Activated CD4-positive, alpha-beta T cell treated with anti-CD3 and anti-CD28 coated beads, Interleukin-2, amount 10 ng/mL, durations not matched to agents 7 days and 5 days (primary cell): ENCODE measurements at places on chromosomes 7 and 10. TPM values are rescaled to one million over a fixed set of nuclear protein-coding genes. Genes with fewer than 3 reads are reported as not detected.

DNA sequence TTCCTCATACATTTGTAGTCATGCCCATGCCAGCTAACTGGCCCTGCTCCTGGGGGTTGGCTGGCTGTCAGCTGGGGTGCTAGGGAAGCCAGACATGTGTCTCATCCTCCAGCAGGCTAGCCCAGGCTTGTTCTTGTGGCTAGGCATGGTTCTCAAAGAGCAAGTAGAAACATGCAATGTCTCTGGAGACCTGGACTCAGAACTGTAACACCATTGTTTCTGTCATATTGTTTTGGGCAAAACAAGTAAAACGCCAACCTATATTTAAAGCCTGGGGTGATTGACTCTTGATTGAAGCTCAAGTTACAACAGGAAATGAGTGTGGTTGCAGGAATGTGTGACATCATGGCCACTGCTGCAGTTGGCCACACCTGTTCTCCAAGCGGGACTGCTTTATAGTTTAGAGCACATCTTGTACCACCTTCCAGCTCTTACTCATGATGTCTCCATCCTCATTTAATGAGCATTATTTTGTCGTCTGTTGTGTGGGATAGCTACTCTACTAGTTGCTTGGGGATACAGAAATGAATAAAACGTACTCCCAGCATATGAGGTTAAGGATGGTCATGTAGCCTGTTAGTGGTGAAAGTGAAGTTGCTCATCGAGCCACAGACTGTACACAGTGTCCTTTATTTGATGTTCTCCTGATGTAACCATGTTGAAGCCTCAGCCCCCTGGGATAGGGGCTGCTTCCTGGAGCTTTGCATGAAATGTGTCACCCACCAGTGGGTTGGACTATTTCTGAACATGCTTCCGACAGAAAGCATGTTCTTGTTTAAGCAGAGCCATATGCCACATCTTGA, 168.4 kb downstream of the SORCS3 start:
- no peaks in the 10 kb centered on the region for H3K27me3 ChIP-seq
- no peak overlapping the region for H3K27ac ChIP-seq
- no peak overlapping the region for H3K4me3 ChIP-seq
- H3K4me1 ChIP-seq, result peaks cover 6% of the 10 kb centered on the region
- no peaks in the 10 kb centered on the region for H3K36me3 ChIP-seq

- H3K36me3 ChIP-seq, result no peaks in the 10 kb centered on the region
- no peaks in the 10 kb centered on the region for H3K27me3 ChIP-seq
- no peak overlapping the region for H3K27ac ChIP-seq
These were observed 16.2 kb downstream of the LDB3 start for GRCh38 chr10:86684331-86685097.

DNA sequence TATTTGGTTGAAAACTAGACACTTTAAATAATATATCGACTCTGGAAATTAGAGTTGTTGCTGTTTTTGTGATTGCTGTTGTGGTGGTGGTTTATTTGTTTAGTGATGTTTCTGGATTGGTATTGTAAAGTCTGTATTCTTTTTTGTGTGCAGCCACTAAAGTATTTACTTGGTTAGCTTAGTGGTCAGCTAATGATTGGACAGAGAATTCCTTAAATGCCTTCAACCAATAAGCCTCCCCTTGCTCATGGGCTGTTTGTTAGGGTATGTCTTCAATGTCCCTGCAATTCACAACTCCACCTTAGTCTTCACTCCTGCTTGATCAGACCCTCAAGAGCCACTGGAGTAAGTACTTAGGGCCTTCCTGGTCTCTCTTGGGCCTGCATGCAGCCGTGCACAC, 71.0 kb downstream of the PAXIP1 start:
- peaks cover 22% of the 10 kb centered on the region for H3K4me1 ChIP-seq
- peaks cover 23% of the 10 kb centered on the region for H3K36me3 ChIP-seq
- DNase-seq, result no peak
- no peak overlapping the region for H3K27ac ChIP-seq
- no peak overlapping the region for H3K4me3 ChIP-seq

DNA sequence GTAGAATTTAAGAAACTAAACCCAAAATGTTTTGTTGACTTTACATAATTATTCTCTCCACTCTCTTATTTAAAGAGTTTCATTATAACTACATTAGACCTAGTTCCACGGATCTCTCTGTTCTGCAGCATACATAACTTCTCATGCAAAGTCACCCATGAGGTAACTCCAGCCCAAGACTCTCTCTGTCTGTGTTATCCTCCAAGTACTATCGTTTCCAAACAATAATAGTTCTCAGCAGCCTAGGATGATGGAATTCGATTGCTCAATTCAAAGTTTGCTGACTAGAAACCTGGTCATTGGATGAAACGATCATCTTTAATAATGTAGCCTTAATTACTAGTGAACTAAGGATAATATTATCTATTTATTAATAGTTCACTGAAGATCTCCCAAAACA, 203.1 kb upstream of the PTN start:
- DNase-seq, result no peak
- no peaks in the 10 kb centered on the region for H3K27me3 ChIP-seq
- no peaks in the 10 kb centered on the region for H3K4me1 ChIP-seq
- no peaks in the 10 kb centered on the region for H3K36me3 ChIP-seq
- no peak overlapping the region for H3K27ac ChIP-seq

- DNase-seq, result no peak
- no peaks in the 10 kb centered on the region for H3K36me3 ChIP-seq
- no peak overlapping the region for H3K4me3 ChIP-seq
- no peak overlapping the region for H3K27ac ChIP-seq
- H3K27me3 ChIP-seq, result no peaks in the 10 kb centered on the region
These were observed 643.1 kb downstream of the PARD3 start for GRCh38 chr10:34171957-34172527.

- no peak overlapping the region for H3K27ac ChIP-seq
- DNase-seq, result no peak
- peaks cover 47% of the 10 kb centered on the region for H3K36me3 ChIP-seq
- no peaks in the 10 kb centered on the region for H3K27me3 ChIP-seq
These were observed 89.2 kb downstream of the RNF216 start for GRCh38 chr7:5692112-5692844.

GRCh38 chr10:44070282-44070681, 314.6 kb downstream of the CXCL12 start:
- no peak overlapping the region for H3K27ac ChIP-seq
- no peak overlapping the region for H3K4me3 ChIP-seq
- no peaks in the 10 kb centered on the region for H3K36me3 ChIP-seq
- H3K27me3 ChIP-seq, result peaks cover 11% of the 10 kb centered on the region
- no peak for DNase-seq
- H3K4me1 ChIP-seq, result no peaks in the 10 kb centered on the region

- no peak overlapping the region for H3K4me3 ChIP-seq
- H3K27me3 ChIP-seq, result no peaks in the 10 kb centered on the region
- no peak overlapping the region for H3K27ac ChIP-seq
- H3K36me3 ChIP-seq, result no peaks in the 10 kb centered on the region
- H3K4me1 ChIP-seq, result no peaks in the 10 kb centered on the region
- DNase-seq, result no peak
These were observed 11.3 kb downstream of the GRB10 start for GRCh38 chr7:50771120-50772002.

DNA sequence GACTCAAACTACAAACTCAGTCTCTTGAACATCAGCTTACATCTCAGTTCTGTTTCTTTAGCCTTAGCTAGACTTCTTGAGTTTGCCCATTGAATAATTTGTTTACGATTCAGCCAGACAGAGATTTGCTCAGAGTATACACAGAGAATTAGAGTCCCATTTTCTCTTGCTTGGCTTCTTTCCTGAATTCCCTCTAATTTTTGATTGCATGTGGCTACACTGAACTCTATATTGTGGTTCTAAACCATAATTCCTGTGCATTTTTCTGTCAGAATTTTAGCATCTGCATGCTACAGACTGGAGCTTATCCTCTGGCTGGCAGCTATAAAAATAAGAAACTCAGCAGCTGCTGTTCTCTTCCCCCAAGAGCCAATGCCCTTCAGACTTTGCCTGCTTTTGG, 354.9 kb downstream of the MDFIC start:
- H3K36me3 ChIP-seq, result no peaks in the 10 kb centered on the region
- H3K4me3 ChIP-seq, result no peak overlapping the region
- H3K27ac ChIP-seq, result no peak overlapping the region
- no peak for DNase-seq

GRCh38 chr10:4947635-4948596, 15.3 kb upstream of the AKR1C1 start:
- no peaks in the 10 kb centered on the region for H3K4me1 ChIP-seq
- no peak for DNase-seq
- no peaks in the 10 kb centered on the region for H3K27me3 ChIP-seq
- H3K4me3 ChIP-seq, result no peak overlapping the region

DNA sequence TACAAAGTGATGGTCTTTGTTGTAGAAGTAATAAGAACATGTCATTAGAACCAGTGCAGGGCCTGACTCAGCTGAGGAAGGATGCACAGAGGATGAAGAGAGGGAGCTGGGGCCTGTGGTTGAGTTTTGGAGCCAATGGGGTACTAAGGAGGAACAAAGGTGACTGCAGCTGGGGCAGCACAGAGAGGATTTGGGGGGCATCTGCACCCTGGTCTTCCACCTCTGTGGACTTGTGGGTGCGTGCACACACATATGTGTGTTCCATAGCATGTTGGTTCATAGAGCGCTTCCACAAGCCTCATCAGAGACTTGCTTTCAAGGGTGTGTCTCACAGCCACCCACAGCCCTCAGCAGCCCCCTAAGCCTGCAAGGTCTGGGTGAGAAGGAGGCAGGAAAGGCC, 650.3 kb upstream of the MGMT start:
- no peaks in the 10 kb centered on the region for H3K36me3 ChIP-seq
- no peak for DNase-seq
- H3K4me1 ChIP-seq, result no peaks in the 10 kb centered on the region
- H3K27me3 ChIP-seq, result no peaks in the 10 kb centered on the region
- H3K27ac ChIP-seq, result no peak overlapping the region

- no peak overlapping the region for H3K4me3 ChIP-seq
- no peaks in the 10 kb centered on the region for H3K36me3 ChIP-seq
- DNase-seq, result no peak
- no peak overlapping the region for H3K27ac ChIP-seq
- peaks cover 7% of the 10 kb centered on the region for H3K27me3 ChIP-seq
These were observed 27.9 kb downstream of the C7orf25 start for GRCh38 chr7:42883950-42884349.

DNA sequence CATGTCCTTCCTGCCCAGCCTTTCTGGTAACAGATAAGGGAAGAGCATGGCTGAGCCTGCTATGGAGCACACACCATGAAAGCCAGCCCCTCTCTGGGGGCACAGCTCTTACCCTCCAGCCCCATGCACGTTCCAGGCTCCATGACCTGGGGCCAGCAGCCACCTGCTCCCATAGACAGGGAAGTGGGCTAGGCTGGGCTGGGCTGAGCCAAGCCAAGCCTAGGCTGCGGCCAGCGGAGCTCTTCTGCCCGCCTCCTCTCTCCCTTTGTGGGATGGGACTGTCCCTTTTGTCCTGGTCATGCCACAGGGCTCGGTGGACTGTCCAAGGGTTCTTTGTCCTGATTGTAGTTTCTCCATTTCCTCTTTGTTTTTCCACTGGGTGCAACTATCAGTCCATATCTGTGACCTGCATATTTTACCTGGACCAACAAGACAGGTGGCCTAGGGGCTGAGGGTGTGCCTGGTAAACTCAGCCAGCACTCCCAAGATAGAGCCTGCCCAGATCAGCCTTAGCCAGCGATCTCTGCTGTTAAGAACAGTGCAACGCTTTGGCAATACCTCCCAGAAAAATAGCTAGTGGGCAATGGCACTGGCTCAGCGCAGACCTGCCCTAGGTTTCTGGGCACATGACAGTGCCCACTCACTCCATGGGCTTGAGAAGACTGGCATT, 97.2 kb upstream of the BTBD16 start:
- H3K4me1 ChIP-seq, result no peaks in the 10 kb centered on the region
- no peaks in the 10 kb centered on the region for H3K36me3 ChIP-seq
- H3K27me3 ChIP-seq, result peaks cover 12% of the 10 kb centered on the region

GRCh38 chr7:8379264-8379663, 54.1 kb upstream of the NXPH1 start:
- peaks cover 10% of the 10 kb centered on the region for H3K27me3 ChIP-seq
- no peak overlapping the region for H3K4me3 ChIP-seq
- no peak overlapping the region for H3K27ac ChIP-seq
- no peaks in the 10 kb centered on the region for H3K4me1 ChIP-seq
- no peaks in the 10 kb centered on the region for H3K36me3 ChIP-seq

GRCh38 chr10:43890124-43890523, 241.4 kb upstream of the ZNF32 start:
- H3K27me3 ChIP-seq, result peaks cover 32% of the 10 kb centered on the region
- no peaks in the 10 kb centered on the region for H3K4me1 ChIP-seq
- no peak overlapping the region for H3K4me3 ChIP-seq
- DNase-seq, result no peak
- no peak overlapping the region for H3K27ac ChIP-seq

DNA sequence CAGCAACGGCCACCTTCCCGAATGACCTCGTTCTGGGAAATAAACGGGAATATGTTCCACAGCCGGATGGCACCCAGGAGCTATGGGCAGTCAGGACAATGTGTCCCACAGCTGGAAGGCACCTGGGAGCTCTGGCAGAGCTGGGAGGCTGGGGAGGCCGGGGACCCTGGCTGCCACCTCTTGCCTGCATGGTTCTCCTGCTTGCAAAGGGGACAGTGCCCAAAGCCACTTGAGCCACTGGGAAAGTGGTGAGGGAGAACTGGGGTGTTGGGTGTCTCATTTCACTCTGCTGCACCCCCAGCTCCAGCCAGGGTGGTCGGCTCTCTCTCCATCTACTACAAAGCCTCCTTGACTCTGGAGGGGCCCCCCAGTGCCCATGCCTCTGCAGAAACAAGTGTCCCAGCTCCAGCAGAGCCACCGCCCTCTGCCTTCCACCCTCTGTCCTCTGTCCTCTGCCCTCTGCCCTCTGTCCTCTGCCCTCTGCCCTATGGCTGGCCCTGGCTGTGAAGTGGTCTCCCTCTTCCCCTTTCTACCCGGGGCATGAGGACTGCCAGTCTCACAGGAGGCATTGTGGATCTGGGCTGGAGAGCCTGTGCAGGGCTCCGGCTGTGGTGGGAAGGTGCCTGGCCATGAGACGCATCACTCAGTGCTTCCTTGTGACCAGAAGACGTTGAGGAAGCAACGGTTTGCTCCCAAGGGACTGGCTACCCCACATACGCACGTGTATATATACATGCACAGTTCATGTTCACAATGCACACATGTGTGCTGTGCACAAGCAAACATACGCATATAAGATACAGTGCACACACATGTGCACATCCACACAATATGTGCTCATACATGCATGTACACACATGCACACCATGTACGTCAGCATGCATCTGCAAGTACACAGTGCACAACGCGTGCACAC, 21.5 kb upstream of the INPP5A start:
- H3K4me3 ChIP-seq, result no peak overlapping the region
- DNase-seq, result no peak
- no peak overlapping the region for H3K27ac ChIP-seq

GRCh38 chr7:93352881-93353280, 120.7 kb downstream of the VPS50 start:
- DNase-seq, result no peak
- no peaks in the 10 kb centered on the region for H3K27me3 ChIP-seq
- no peak overlapping the region for H3K4me3 ChIP-seq
- H3K36me3 ChIP-seq, result peaks cover 5% of the 10 kb centered on the region

Gene NRP1
- 0.40 TPM for total RNA-seq

Gene SMKR1
- 2.2 TPM for total RNA-seq

Gene MINDY4
- total RNA-seq, result 1.3 TPM

Gene MLXIPL
- total RNA-seq, result not detected

Gene GFRA1
- not detected for total RNA-seq

Gene C10orf88
- total RNA-seq, result 16.0 TPM
